IPS-NIHi11 (cell line): ENCODE measurements at places on chromosomes 11 and 22.

GRCh38 chr11:92769112-92769511 is 200.3 kb upstream of the MTNR1B start:
- DNase-seq, result no peak

- DNase-seq, result no peak
Observed at GRCh38 chr22:20582520-20583361, 75.3 kb downstream of the MED15 start.

GRCh38 chr11:102225689-102226568 is 91.4 kb upstream of the BIRC3 start:
- no peak for DNase-seq

DNA sequence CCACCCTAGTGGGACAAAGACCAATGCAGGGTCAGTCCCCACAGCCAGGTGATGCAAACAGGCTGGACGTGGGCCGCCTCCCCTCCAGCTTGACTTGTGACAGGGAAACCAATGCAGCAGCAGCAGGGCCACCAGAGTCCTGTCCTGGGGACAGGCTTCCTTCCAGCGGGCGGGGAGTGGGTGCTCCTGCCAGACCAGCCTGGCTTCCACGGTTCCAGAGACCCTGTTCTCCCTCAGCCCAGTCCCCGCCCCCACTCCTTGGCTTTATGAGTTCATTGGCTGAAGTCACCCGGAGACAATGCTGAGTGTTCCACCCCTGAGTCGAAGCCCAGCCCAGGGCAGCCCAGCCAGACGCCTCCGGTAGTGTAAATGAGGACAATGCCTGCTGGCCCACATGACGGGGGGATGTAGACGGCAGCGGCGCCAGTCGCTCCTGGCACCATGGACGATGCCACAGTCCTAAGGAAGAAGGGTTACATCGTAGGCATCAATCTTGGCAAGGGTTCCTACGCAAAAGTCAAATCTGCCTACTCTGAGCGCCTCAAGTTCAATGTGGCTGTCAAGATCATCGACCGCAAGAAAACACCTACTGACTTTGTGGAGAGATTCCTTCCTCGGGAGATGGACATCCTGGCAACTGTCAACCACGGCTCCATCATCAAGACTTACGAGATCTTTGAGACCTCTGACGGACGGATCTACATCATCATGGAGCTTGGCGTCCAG is at the start of gene TSSK2:
Gene TSSK2 (plus strand): TSS at position 350 of the 726 bp plus-strand sequence. CDS start 92 bp downstream, at position 442.
- peak; percentile 64 for DNase-seq

DNA sequence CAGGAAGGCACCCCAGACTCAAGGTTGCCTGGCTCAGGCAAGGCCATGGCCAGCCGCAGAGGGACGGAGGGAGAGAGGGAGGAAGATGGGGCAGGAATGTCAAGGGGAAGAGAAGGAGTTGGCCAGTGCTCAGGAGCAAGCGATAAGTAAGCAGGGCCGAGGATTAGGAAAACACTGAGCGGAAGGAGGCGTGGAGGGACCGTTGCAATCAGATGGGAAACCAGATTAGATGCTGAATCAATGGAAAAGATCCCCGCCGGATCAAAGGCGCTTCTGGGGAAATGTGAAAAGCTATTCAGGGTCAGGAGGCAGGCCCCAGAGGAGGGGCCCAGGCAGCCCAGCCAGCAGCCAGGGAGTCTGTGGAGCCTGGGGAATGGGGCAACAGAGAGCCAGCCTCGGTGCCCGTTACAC is 26.6 kb upstream of the MYEOV start:
- no peak for DNase-seq

- DNase-seq, result no peak
Observed at GRCh38 chr11:64395545-64396078, 36.6 kb downstream of the RPS6KA4 start.

DNA sequence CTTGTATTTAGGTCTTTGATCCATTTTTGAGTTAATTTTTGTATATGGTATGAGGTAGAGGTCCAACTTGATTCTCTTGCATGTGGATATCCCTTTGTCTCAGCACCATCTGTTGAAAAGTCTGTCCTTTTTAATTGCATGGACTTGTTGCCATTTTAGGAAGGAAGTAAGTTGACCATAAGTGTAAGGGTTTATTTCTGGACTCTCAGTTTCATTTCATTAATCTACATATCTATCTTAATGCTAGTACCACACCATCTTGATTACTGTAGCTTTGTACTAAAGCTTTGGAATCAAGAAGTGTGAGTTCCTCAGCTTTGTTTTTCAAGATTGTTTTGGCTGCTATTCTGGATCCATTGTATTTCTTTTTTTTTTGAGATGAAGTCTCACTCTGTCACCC is 31.4 kb downstream of the CBL start:
- DNase-seq, result no peak

DNA sequence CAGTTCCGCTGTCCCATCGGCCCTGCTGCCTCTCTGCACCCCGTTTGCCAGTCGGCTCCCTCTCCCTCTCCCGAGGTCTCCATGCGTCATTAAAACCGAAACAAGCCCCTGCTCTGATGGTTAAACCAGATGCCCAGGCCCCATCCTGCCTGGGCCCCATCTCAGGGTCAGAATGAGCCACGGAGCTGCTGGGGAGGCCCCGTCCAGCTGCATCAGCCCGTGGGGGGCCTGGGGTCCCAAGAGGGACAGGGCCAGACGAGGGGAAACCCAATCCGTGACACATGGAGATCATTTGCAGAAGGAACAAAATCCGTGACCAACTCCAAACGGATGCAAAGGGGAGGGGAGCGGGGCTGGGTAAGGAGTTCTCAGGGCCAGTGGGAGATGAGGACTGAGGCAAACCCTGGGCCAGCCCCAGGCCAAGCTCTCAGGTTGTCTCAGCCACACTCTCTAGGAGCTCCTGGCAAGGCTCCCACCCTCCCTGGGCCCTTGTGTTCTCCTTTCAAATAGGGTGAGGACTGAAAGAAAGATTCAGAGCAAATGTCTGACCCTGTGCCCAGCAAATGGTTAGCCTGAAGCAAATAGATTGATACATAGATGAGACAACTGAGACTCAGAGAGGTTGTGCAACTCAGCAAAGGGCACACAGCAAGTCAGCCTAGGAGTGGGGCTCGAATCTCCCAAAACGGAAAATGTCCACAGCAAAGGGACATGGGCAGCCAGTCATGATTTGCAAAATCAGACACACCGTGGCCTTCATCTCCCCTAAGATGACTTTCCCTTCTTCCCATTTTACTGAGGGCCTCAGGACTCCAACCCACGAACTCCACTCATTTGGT is 162.1 kb downstream of the MN1 start:
- no peak for DNase-seq

GRCh38 chr11:107719073-107719472 is 7.2 kb upstream of the SLN start:
- no peak for DNase-seq

DNA sequence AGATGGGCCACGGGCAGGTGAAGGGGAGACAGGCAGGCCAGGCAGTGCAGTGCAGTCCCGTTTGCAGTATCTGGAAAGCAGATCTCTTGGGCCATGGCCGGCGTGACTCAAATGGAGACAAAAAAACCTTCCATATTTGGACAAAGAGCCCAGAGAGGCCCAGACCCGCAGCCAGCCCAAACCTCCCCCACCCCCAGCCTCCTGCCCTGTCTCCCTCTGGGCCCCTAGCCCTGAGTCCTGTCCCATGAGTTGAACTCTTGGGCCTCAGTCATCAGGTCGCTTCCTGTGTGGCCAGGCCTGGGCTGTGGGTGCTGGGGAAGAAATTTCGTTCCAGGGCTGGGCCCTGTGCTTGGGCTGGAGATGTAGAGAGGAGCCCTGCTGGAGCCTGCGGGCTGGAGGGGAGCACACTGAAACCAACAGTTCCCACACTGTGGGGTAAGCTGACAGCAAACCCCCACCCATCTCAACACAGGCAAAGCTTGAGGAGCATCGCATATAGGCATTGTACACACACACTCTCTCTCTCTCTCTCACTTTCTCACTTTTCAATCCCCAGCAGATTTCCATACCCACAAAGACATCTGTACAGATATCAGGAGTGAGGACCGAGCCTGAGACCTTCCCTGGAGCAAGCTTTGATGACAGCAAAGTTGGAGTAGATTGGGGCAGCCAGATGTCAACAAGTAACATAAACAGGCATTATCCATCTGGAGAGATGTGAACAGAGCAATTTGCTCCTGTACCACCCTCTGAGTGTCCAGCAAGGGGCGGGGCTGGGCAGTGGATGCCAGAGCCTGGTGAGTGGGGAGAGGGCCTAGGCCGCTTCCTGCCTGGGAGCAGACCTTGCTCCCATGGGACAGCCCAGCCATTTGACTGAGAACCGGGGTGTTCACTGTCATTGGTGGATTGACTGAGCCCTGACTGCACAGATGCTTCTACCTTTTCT is 17.2 kb downstream of the ARHGEF17 start:
- no peak for DNase-seq

DNA sequence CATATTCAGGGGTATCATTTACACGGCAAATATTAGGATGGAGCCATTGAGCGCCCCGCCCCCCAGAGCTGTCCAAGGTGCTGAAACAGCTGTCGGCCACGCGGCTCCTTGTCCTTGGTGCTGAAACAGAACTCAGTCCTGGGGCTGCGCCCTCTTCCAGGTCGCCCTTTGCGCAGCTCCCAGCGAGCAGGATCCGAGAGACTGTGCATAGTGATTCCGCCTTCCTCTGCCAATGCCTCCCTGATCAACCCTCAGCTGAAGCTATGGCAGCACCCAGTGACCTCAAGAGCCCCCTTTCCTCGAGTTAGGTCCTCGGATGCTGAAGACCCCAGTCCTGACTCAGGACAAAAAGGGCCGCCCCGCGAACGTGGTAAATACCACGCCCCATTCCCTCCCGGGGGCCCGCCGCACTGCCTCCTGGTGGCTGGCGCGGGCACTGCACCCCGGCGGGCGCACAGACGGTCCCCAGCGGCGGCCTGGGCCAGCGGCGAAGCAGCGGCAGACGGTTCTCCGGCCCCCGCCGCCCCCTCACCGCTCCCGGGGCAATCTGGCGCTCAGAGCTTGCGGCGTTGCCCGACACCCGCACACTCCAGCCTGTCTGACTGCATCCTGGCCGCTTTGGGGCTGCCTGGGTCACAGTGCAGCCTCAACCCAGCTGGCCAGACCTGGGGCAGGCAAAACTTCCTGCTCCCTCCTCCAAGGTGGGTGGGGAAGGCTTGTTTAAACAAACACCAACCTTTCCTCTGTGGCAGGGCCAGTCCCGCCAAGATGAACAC is 13.4 kb downstream of the SYT7 start:
- DNase-seq, result peak; percentile 96

DNA sequence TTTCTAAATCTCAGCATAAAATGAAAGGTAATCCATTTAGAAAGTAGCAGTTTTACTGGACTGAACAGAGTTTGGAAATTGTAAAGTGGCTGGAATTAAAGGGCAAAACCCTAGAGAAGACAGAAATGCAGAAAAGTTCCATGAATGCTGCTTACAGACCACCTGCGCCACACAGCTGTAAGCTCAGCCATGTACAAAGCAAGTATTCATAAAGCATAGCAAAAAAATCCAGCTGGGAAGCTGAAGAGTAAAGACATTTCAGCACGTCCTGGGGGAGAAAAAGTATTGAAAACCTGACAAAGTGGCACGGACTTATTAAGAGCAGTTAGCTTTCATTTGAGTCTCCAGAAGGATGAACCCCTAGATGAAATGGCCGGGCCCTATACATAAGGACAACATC is 220.1 kb upstream of the CNTN5 start:
- no peak for DNase-seq

DNA sequence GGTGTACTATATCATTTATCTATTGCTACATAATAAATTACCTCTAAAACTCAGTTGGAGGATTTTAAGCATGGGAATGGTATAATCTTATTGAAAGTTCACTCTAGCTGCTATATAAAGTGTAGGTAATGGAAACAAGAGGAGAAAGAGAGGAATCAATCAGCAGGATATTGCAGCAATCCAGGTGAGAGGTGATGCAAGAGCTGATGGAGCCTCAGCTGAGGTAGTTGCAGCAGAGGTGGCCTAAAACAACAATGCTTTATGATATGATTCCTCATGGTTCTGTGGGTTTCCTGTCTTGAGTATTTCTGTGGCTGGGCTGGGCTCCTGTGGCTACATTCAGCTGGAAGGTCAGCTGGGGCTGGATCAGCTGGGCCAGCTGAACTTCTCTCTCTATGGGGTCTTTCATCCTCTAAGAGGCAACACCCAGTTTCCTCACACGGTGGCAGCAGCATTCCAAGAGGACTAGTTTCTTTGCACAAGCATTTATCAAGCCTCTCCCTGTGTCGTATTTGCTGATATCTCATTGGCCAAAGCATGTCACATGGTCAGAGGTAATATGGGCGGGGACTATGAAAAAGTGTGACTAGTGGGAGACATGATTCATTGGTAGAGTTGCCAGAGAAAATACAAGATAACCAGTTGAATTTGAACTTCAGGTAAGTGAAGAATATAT is 135.4 kb upstream of the LARGE1 start:
- peak; percentile 81 for DNase-seq

GRCh38 chr11:107857550-107858216 is 904 bp downstream of the SLC35F2 start:
- DNase-seq, result no peak

GRCh38 chr11:66953081-66953833 is 4.9 kb downstream of the PC start:
- no peak for DNase-seq

GRCh38 chr11:14073849-14074476 is 111.4 kb downstream of the SPON1 start:
- DNase-seq, result peak; percentile 37

- DNase-seq, result peak; percentile 41
Observed at GRCh38 chr11:127993788-127994187, 593.6 kb downstream of the ETS1 start.

GRCh38 chr11:127470306-127470884 is 469.8 kb upstream of the KIRREL3 start:
- peak; percentile 24 for DNase-seq
